ENCODE measurements at places on chromosomes 11 and 22. TPM values are rescaled to one million over a fixed set of nuclear protein-coding genes. Genes with fewer than 3 reads are reported as not detected.

GRCh38 chr11:127061947-127062346 is 61.4 kb upstream of the KIRREL3 start:
- DNase-seq, result no peak

DNA sequence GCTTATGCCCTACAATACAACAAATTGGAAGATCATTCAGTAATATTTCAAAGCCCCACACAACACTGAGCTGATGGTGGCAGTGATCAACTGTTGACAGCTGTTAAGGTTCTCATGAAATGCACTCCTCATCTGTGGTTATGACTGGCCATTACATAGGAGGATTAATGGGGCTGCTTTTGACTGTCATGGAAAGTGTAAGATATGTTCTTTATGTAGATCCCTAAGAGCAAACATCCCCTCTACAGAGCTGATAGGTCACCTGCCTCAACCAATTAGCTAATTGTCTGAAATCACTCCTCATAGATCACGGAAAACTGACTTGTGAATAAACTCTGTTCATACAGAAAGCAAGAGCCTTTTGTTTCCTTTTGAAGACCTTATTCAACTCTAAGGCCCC is 78.1 kb downstream of the GAB2 start:
- DNase-seq, result no peak

- no peak for DNase-seq
These were observed 212.6 kb upstream of the SORL1-AS1 start for GRCh38 chr11:121665206-121665838.

DNA sequence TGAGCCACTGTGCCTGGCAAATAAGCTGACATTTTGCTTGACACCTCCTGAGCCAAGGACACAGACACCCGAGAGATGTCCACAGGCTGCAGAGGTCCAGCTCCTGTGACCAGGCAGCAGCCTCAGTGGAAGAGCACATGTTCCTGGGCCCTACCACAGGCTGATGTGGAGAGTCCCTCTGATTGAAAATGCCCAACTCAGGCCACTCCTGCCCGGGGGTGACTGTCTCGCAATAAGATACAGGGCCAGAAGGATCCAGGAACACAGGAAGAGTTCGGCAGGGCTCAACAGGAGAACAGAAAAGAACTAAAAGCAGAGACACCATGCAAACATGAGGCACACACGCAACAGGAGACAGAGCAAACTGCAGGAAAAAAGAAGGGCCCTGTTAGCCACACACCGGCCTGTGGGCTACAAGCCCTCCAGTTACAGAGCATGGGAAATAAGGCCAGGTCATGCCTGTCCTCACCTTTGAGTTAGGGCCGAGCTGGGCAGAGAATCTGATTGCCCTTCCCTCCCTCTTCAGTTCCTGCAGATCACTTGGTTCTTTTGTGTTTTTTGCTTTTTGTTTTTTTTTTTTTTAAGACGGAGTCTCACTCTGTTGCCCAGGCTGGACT is 28.3 kb upstream of the MALAT1 start:
- no peak for DNase-seq

DNA sequence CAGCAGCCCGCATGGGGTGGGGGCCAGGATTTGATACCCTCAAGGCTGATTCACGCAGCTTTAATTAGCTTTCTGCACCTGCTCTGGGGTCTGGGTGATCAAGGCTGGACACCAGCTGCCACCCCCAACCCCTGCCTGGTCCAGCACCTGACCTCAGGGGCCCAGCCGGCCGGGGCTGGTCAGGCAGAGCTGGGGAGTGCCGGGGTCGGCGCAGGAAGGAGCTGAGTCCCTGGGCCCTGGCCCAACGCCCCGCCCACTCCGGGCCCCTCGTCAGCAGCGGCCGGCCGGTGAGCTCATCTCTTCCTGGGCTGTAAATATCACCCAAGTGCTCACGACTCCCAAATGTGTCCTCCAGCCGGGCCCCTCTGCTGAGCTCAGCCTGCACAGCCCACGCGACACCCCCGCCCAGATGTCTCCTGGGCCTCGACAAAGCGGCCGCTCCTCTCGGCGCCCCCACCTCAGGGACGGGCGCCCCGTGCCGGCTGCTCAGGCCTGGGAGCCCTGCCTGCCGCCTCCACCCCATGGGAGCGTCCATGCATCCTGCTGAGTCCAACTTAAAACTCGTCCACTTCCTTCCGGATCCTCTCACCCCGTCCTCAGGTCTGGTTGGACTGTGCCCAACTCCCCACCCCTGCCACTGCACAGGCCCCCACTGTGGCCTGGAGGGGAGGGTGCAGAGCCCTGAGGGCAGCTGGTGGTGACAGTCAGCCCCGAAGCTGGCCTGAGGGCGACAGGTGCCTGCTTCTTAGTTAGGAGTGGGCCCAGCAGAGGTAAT is 29.0 kb downstream of the RTN4R start:
- peak; percentile 20 for DNase-seq

DNA sequence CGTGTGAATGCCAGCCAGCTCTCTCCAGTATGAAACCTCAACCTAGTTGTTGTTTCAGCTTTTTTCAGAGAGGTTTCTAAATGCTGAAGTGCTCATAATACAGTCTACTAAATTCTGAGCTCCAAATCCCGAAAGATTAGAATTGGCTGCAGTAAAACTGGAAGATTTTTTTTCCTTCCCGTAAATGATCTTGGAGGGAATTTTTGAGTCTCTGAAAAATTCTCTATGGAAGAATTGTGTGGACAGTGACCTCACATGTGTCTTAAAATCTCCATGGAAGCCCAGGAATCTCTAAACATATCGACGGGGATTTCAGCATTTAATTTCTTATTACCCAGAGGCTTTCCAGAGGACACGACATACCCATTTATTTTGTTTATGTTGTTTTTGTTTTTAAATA is 1499.2 kb downstream of the LRRC4C start:
- DNase-seq, result no peak

DNA sequence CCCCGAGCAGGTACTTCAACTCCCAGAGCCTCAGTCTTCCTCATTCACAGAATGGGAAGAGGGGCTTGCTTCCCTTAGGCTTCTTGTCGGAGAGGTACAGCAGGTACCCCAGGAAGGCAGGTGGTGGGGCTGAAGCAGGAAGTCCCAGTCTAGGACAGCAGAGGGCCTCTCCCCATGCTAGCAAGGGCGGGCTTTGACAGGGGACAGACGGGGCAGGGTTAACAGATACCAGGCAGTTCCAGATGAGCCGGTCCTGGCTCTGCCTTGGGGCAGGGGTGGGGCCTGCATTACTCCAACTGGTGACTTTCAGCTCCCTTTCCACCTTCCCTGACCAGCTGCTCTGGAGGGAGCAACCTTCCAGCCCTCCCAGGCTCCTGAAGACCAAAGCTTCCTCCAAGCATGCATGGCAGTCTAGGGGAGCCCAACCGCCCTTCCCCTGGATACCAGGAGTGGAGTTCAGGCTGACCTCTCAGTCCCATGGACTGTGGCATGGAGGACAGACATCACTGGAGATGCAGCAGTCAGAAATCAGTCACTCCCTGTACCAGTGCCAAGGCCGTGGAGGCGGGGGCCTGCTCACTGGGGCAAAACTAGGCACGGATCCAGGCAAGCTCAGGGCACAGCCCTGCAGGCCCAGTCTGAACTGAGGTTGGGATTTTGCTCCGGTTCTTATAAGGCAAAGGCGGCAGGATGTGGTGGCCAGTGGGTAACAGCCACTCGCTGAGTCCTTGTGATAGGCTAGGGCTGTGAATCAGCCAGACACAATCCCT is 60.5 kb downstream of the NAT10 start:
- DNase-seq, result no peak

DNA sequence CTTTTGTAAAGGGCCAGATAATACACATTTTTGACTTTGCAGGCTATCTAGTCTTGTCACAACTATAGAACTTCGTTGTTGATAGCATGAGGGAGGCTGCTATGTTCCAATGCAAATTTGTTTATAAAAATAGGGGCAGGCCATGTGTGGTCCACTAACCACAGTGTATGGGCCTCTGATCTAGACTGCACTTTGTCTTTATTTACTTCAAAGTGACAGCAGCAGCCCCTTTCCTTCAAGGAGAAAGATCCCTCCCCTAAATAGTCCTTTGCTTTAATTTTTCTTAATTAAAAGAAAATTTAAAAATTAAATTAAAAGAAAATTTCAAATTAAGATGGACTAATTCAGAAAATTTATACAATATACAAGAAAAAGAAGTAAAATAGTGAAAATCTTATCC is 49.5 kb upstream of the OR9Q1 start:
- DNase-seq, result no peak

DNA sequence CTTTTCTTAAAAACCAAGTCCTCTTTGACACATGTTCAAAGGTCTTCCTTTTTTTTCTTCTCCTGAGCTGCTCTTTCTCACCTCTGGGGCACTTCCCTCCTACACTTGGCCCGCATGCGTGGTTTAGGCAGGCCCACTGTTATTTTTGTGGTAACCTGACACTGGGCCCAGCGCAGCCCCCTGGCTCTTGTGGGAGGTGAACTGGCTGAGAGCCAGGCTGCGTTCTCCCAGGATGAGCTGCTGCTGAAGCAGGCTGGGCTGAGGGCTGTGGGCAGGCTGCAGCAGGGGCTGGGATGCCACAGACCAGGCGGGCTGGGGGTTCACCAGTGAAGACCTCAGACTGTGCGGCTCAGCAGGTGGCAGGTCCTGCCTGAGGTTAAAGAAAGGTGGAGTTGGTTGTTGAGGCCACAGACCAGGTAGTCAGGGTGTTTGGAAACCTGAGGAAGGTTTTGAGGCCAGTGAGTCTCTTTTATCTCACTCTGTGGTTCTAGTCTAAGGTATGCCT is 72.4 kb downstream of the TEAD1 start:
- peak; percentile 25 for DNase-seq

SEPTIN3 gene
- total RNA-seq, result 0.43 TPM

HEPHL1 gene
- total RNA-seq, result not detected

- no peak for DNase-seq
These were observed 11.0 kb downstream of the GATD1 start for GRCh38 chr11:766106-766935.

SCUBE1 gene
- total RNA-seq, result 5.8 TPM

DNA sequence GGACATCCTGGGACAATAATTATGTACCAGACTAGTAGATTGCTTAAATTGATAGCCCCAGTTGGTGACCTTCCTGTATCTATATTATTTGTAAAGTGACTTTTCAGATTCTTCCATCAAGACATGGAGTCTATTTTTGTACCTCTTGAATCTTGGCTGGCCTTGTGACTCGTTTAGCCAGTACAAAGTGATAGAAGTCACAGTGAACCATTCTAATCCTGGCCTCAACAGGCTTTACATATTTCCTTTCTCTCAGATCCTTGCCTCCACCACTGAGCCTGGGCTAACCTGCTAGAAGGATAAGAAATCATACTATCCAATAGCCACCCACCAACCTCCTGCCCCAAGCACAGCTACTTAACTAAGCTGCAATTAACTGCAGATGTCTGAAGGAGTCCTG is 37.5 kb upstream of the SLC6A5 start:
- DNase-seq, result no peak

GRCh38 chr22:11598492-11599440 is 3929.2 kb upstream of the OR11H1 start:
- DNase-seq, result no peak

TMPRSS13 gene
- 0.87 TPM for total RNA-seq

DNA sequence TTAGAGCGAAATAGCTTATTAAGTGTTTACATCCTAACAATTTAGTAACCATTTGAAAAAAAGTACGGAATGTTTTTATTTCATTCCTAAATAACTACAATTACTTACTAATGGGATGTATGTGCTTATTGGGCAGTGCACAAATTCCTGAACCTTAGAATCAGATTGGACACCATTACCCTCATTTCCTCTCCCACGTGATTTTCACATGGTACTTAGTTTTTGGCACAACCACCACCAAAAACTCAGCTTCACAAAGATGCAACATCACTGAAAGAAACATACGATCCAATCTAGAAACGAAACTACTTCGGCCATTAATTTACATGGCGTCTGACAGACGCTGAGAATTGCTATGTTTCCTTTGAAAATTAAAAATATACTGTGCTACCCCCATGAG is 81.5 kb downstream of the FBXO7 start:
- no peak for DNase-seq

DNA sequence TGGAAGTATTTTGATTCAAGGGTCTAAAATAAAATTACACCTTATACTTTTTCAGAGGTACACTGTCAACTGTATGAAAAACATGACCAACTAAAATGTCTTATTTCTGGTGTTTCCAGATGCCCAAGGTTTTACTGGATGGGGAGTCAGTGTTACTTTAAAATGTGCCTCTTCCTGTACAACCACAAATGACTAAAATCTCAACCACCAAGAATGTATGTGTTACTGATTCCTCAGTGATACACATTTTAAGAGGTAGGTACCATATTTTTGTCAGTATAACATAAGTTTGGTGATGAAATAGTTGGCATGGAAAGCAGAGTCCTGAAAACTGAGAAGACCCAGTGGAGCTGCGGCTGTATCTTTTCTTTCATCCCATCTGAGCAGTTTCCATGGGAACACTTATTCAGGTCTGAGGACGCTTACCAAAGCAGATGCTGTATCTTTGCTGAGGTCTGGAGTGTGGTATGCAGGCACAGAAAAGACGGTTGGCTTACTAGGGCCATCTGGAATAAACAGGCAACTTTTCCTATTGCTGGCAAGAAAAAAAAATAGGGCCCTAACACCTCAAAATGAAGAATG is 21.2 kb upstream of the TP53AIP1 start:
- DNase-seq, result no peak

- no peak for DNase-seq
These were observed 38.2 kb downstream of the BMAL1 start for GRCh38 chr11:13315517-13316432.

TNNT3 gene
- total RNA-seq, result not detected

TRPC6 gene
- 1.3 TPM for total RNA-seq

GRCh38 chr11:46247659-46248058 is 29.8 kb upstream of the CREB3L1 start:
- DNase-seq, result peak; percentile 71

- no peak for DNase-seq
These were observed 4.5 kb downstream of the OR5B21 start for GRCh38 chr11:58503361-58503856.

PTGDR2 gene
- total RNA-seq, result 6.4 TPM

GRCh38 chr11:86360775-86361395 is 13.8 kb upstream of the CCDC81 start:
- DNase-seq, result no peak

DNA sequence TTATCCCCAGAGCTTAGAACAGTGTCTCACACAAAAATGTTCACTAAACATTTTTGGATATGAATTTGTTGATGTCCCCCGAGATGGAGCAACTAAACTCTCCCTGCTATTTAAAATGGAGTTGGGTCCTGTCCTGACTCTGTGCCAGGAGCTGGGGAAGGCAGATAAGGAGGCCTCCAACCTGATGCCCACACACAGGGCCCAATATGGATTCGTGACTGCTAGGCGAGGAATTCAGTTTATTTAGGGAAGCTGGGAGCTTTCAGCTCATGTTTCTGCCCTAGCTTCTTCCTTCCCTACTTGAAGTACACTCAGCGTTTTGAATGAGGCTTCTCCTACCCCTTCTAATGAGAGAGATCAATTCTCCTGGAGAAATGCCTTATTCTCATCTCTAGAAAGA is 373.0 kb upstream of the LARGE1 start:
- DNase-seq, result no peak

C11orf16 gene
- not detected for total RNA-seq

CALCA gene
- total RNA-seq, result not detected

Measured in left colon (tissue), 2 donors.